ENCODE measurements at places on chromosomes 16 and 17.

DNA sequence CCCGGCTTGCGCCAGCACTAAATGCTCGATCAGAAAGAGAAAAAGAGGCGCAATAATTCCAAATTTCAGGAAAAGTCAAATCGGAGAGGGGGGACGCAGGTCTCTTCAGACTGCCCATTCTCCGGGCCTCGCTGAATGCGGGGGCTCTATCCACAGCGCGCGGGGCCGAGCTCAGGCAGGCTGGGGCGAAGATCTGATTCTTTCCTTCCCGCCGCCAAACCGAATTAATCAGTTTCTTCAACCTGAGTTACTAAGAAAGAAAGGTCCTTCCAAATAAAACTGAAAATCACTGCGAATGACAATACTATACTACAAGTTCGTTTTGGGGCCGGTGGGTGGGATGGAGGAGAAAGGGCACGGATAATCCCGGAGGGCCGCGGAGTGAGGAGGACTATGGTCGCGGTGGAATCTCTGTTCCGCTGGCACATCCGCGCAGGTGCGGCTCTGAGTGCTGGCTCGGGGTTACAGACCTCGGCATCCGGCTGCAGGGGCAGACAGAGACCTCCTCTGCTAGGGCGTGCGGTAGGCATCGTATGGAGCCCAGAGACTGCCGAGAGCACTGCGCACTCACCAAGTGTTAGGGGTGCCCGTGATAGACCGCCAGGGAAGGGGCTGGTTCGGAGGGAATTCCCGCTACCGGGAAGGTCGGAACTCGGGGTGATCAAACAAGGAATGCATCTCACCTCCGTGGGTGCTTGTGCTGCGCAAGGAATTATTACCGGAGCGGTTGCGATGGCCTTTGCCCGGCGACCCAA lies 4.0 kb upstream of the DLX4 start:
- DNase-seq: no peak

DNA sequence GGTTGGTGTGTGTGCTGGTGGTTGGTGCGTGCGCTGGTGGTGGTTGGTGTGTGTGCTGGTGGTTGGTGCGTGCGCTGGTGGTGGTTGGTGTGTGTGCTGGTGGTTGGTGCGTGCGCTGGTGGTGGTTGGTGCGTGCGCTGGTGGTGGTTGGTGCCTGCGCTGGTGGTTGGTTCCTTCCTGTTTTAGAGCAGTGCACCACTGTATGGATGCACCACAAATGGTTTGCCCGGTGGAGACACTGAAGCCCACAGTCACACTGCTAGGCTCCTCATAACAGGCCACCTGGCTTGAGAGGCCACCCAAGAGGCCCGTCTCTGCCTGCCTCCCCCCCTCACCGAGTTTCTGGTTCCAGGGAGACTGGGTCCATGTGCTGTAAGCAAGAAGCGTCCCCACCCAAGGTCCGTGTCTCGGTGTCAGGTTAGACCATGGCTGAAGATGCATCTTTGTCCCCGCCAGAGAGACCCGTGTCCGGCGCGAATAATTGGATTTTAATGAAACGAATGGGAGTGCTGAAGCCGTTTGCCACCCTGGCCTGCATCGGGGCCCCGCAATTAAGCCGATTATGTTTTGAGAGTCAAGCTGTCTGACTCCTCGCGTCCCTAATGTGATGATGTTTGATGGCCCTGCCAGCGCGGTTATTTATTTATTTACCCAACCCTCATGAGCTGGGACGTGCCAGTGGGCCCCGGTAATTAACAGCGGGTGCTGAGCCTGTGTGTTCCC lies 161.3 kb upstream of the GSE1 start:
- no peak for DNase-seq

DNA sequence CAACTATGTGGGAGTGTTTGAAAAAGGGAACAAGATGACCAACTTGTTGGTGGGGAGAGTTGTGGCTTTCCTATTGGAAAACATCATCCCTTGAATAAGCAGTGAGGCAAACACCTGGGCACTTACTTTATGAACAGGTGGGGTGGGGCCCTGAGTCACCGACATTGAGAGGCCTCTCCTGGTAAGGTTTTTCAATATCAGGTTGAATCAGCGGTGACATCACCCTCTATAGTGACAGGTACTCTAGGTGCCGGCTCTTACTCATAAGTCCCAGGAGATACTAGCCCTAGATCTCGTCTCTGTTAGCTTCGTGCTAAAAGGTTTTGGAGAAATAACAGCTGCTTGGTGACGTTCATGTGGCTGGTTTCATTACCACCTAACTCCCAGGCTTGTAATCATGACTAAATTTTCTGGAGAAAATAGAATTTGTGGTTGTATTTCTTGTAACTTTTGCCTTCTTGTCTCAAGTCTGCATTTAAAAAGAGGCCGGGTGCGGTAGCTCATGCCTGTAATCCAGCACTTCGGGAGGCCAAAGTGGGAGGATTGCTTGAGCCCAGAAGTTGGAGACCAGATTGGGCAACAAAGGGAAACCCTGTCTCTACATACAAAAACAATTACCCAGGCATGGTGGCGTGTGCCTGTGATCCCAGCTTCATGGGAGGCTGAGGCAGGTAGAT lies 19.3 kb downstream of the CDH1 start:
- DNase-seq: no peak

DNA sequence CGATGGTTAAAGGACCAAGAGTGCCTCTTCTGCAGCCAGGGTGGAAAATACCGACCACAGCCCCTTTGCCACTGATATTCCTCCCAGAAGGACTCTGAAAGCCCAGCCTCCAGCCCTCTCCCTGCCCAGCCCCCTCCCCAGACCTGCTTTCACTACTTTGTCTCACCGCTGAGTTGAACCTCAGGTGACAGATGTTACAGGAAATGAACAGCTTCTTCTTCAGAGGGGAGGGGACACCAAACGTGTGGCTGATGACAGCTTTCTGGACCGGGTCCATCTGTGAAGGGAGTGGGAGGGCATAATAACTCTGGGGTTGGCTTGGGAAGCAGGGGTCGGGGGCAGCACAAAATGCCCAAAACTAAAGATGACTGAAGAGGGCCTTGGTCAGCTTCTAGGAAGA lies 14.2 kb downstream of the NKIRAS2 start:
- DNase-seq: no peak

DNA sequence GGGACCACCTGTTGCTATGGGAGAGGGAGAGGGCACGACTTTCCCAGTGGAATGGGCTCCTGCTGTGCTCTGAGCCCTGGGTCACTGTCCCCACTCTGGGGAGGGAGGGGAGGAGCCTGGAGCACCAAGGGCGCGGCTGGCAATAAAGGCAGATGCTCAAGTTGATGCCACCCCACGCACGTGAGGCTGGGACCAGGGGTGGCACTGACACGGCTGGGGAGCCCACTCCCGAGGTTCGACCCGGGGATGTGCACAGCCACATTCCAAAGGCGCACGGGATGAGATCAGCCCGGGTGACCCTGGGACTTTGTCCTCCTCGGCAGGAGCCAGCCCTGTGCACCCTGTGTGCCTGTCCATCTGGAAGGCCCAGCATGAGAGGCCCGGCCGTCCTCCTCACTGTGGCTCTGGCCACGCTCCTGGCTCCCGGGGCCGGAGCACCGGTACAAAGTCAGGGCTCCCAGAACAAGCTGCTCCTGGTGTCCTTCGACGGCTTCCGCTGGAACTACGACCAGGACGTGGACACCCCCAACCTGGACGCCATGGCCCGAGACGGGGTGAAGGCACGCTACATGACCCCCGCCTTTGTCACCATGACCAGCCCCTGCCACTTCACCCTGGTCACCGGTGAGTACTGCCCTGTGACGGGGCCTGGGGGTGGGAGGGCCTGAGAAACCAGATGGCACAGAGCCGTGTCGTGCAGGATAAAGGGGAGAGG lies at the start of gene ENPP7:
Gene ENPP7 (plus strand): TSS at position 175 of the 715 bp plus-strand sequence. CDS start 197 bp downstream, at position 372.
- no peak for DNase-seq

DNA sequence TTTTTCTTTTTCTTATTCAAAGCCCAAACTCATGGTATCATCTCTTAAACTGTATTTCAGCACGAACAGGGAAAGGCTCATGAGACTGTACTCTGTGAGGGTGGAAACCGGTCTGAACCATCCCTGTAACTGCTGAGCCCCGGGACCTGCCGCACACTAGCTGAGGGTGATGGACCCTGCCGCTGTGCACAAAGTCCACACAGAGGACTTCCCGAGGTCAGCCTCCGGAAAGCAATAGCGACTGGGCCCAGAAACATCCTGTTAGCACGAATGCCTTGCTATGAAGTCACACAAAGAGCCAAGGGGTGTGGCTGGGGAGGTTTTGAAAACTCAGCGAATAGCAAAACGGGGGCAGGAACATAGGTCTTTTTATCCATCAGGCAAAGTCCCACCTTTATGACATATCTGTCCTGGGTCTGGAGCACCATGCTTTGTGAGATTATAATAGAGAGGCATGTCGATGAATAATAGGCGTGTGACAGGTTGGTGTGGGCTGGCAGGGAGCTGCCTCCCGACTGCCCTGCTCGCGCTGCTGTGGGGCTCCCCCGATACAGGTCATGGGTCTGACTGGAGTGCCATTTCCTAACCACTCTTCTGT lies 33.4 kb downstream of the CDK5R1 start:
- no peak for DNase-seq

DNA sequence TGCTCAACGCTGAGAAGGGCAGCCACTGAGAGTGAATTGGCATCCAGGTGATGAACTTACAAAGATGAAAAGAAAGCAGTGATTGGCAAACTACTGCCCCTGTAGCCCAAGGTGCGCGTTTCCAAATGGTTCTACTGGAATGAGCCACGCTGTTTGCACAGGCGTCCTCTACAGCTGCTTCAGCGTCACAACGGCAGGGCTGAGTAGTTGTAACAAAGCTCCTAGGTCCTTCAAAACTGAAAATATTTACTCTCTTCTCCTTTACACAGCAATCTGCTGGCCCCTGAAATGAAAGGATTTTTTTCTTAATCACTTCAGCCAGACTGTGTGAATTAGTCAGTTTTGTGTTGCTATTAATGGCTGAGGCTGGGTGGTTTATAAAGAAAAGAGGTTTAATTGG lies 107.2 kb upstream of the FOXF1 start:
- no peak for DNase-seq

DNA sequence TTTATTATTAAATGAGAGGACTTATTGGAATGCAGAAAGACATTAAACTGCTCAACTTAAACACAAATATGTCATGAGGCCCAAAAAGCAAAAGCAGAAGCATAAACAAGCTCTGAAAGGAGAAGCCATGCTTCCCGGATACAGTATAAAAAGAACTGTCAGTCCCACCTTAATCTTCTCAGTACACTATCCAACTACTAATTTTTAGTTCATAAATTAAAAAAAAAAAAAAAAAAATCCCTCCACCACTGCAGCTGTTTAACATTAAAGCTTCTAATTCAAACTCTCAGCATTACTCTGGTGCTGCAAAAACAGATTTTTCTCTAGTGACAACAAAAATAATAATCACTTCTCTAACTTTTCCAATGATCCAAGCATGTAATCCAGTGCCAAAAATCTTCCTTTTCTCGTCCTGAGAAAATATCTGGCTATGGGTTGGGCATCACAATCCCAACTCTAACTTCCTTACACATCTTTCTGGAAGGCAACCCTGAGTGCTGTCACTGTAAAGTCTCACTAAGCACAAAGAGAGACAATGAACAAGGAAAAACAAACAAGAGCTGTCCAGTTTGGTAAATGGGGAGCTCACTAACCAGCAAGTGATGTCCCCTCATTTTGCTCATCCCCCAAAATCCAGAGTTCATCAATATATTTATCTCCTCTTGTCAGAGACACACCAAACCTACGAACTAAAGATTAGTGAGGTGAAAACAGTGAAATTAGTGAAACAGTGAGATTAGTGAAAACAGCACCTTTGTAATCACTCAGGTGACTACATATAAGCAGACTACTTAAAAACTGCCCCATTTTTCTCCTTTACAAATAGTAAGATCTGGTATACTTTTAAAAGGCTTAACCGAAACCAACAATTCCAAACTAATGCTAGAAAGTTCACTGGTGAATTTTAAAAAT lies 5.5 kb downstream of the USP32 start:
- DNase-seq: no peak

DNA sequence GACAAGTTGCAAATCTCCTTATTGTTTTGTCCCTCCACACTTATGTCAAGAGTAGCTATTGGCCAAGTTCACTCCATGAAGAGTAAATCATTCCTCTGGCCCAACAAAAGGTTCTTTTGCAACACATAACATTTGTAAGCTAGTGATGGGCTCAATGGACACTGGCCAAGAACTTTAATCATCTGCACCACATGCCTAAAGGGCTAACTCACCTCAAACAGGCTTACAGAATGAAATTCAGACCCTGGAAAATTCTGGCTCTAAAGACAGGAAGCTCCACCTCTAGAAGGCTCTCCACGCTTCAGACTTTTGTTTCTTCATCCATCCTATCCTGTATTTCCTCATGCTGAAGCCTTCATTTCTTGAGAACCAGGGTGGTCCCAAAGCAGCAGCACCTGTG lies 10.9 kb upstream of the ANKFN1 start:
- DNase-seq: no peak

DNA sequence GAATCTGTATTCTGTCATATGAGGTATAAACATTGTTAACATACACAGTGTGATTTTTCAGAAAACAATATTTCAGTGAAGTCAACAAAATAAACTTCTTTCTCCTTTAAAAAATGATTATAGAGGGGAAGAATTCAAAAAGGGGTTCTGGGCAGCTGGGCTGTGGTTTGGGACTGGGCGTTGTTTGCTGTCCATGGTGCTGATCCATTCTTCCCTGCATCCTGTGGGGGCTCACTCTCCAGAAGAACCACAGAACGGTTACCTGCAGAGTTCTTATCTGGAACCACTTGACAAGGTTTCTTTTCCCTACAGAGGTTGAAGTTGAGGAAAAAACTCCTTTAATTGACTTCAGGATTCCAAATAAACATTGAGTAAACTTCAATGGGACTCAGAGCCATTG lies 1091.0 kb downstream of the CDH8 start:
- DNase-seq: no peak

DNA sequence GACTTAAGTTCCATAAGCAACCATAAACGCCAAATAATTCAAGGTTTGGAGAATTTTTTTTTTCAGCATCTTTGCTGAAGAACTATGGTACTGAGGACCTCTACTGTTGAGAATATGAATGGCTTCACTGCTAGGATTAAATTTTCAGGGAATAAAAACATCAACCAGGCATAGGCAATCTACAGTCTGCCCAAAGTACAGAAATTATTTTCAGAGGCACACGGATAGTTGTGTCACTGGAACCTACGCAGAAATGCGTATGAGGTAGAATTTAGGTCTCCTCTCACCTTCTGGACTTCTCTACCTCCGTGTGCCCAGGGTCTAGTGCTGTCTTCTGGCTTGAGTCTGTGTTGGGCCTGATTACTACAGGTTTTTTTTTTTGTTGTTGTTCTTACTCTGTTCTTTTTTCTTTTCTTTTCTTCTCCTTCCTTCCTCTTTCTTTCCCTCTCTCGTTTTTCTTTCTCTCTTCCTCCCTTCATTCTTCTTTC lies 39.7 kb downstream of the NACA2 start:
- DNase-seq: no peak

- DNase-seq: peak; percentile 86
Observed at GRCh38 chr17:74605361-74605760, 13.3 kb upstream of the CD300LD start.

DNA sequence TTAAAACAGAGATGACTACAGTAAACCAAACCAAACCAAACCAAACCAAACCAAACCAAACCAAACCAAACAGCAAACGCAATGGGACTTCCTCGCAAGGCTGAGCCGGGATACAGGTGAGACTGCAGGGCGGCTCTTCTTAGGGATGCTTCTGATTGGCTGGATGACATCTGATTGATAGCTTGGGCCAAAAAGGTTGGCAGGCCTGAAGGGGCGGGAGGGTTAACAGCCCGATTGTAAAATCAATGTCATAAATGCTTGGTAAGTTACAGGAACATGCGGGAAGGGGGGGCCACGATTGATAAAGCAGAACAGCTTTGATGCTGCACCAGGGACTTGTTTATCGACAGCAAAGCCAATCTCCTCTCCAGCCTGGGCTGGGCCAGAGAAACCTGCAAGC lies 86.1 kb downstream of the ZFHX3 start:
- DNase-seq: no peak
